ENCODE measurements at places on chromosomes 4 and X. TPM values are rescaled to one million over a fixed set of nuclear protein-coding genes. Genes with fewer than 3 reads are reported as not detected.

DNA sequence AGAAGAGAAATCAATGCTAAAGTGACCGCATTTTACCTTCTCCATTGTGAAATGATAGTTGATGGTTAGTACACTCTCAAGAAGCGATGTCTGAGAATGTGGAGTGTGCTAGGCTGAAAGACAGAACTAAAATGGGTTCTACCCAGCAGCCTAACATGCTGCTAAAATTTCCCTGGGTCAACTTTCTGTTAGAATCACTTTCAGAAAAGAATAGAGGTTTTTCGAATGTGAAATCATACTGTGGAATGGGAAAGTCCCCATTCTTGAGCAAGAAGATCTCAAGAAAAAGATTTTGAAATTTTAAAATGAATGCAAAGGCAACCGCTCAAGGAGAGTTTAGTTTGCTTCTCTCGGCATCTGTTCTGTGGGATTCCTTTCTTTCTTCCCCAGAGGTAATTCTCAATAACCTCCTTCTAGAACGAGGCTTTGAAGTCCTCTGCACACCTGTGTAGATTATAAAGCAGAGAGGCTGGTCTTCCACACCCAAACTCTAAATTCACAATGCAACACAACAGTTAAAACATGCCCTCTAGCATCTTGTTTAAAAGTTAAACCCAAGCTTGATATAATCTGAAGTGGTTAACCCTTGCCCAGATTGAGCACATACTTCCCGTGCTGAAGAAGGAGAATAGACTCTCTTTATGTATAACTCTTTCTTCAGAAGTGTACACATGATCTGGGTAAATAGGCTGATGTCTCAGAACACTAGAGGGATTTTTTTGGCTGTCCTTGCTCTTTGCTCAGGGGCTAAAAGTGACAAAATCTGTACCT lies 208.7 kb upstream of the KLF3 start:
- no peaks in the 10 kb centered on the region for H3K27me3 ChIP-seq
- no peak overlapping the region for H3K27ac ChIP-seq
- no peak for DNase-seq
- H3K4me3 ChIP-seq = no peak overlapping the region
- no peaks in the 10 kb centered on the region for H3K4me1 ChIP-seq

DNA sequence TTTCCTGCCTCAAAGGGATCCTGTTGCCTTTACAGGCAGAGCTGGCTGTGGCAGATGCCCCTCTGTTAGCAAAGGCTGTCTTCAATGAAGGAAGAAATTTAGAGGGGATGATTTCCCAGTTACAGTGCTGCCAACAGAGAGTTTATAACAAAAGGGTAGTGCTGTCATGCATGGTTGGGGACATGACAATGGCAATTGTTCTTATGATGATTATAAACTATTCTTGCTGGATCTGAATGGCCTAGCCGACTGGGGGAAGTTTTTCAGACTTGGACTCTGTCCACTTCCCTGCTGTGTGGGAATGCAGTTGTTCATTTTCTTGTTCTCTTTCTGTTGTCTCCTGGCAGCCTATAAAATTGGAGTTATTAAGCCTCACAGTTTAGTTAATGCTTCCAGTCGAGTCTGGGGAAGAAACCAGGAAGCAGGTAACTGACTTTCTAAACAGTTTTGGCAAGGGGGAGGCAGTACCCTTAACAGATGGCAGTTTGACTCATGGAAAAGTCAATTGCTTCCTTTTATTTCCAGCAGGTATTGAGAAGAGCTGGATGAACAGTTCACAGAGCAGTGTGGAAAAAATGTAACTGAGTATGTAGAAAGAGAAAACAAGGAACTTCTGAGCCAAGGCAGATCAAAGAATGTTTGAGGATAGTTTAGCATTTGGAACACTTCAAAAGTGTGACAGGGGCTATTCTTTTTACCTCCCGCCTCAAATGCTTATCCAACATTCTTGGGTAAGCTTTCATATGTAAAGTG lies 582.6 kb downstream of the RAPGEF2 start:
- no peak for DNase-seq
- H3K27ac ChIP-seq = no peak overlapping the region
- no peaks in the 10 kb centered on the region for H3K36me3 ChIP-seq
- H3K27me3 ChIP-seq = no peaks in the 10 kb centered on the region

- no peak for DNase-seq
- H3K36me3 ChIP-seq = peaks cover 4% of the 10 kb centered on the region
- no peaks in the 10 kb centered on the region for H3K4me1 ChIP-seq
- H3K27ac ChIP-seq = no peak overlapping the region
- no peaks in the 10 kb centered on the region for H3K27me3 ChIP-seq
Observed at GRCh38 chr4:146329050-146329716, 114.8 kb downstream of the REELD1 start.

- H3K4me3 ChIP-seq = no peak overlapping the region
- H3K36me3 ChIP-seq = no peaks in the 10 kb centered on the region
- no peaks in the 10 kb centered on the region for H3K27me3 ChIP-seq
- peaks cover 6% of the 10 kb centered on the region for H3K4me1 ChIP-seq
Observed at GRCh38 chrX:108285356-108285755, 152.9 kb downstream of the COL4A6 start.

GRCh38 chr4:146462251-146462650 lies 59.5 kb downstream of the SLC10A7 start:
- H3K4me1 ChIP-seq = no peaks in the 10 kb centered on the region
- H3K4me3 ChIP-seq = no peak overlapping the region
- DNase-seq = no peak
- H3K27ac ChIP-seq = no peak overlapping the region
- no peaks in the 10 kb centered on the region for H3K36me3 ChIP-seq
- H3K27me3 ChIP-seq = no peaks in the 10 kb centered on the region

DNA sequence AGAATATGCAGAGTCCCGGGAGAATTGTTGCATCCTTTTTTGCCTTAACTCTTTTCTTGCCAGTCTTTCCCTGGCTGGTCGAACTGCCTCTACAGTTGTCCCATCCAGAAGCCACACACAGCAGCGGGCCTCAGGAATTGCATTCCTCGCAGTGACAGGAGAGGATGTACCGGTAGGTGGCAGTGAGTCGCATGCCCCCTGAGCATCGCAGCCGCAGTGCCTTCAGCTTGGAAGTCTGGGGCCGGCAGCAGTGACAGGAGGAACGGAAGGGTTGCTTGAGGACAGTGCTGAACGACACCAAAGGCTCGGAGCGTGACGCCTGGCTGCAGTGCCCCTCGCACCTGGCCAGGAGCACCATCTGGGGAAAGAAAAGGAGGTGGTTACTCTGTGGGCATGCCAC lies 23.5 kb downstream of the NDP start:
- no peaks in the 10 kb centered on the region for H3K27me3 ChIP-seq
- H3K4me3 ChIP-seq = no peak overlapping the region
- no peaks in the 10 kb centered on the region for H3K4me1 ChIP-seq
- no peak overlapping the region for H3K27ac ChIP-seq
- peaks cover 4% of the 10 kb centered on the region for H3K36me3 ChIP-seq

GRCh38 chr4:186722796-186723291 lies 812 bp downstream of the FAT1 start:
- H3K27ac ChIP-seq = peak overlapping the region; percentile 96
- H3K4me3 ChIP-seq = peak overlapping the region; percentile 97
- peaks cover 36% of the 10 kb centered on the region for H3K4me1 ChIP-seq

DNA sequence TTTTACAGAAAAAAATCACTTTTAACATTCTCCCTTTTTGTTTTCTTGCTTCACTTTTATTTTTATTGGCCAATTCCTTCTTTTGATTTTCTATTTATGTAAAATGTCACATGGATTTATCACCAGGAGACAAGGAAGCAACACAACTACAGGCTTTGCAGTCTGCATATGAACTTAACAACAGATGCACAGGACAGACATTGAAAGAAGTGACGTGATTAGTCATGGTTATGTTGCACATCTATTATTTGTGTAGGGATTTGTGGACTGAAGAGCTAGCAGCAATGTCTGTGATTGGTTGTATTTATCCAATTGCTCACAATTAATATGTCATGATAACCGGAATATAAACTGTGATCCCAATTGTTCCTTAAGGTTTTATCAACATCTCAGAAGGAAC lies 147.8 kb upstream of the KLF3 start:
- DNase-seq = no peak
- H3K27ac ChIP-seq = no peak overlapping the region
- H3K27me3 ChIP-seq = no peaks in the 10 kb centered on the region
- H3K4me3 ChIP-seq = no peak overlapping the region

GRCh38 chr4:73068491-73069337 lies 802 bp downstream of the COX18 start:
- H3K4me3 ChIP-seq = peak overlapping the region; percentile 88
- H3K27me3 ChIP-seq = peaks cover 3% of the 10 kb centered on the region
- DNase-seq = peak; percentile 8
- H3K36me3 ChIP-seq = peaks cover 7% of the 10 kb centered on the region

GRCh38 chrX:150268839-150269355 lies 94.2 kb upstream of the MAMLD1 start:
- no peak for DNase-seq
- no peak overlapping the region for H3K27ac ChIP-seq
- H3K4me3 ChIP-seq = no peak overlapping the region
- H3K36me3 ChIP-seq = peaks cover 1% of the 10 kb centered on the region
- H3K27me3 ChIP-seq = no peaks in the 10 kb centered on the region

DNA sequence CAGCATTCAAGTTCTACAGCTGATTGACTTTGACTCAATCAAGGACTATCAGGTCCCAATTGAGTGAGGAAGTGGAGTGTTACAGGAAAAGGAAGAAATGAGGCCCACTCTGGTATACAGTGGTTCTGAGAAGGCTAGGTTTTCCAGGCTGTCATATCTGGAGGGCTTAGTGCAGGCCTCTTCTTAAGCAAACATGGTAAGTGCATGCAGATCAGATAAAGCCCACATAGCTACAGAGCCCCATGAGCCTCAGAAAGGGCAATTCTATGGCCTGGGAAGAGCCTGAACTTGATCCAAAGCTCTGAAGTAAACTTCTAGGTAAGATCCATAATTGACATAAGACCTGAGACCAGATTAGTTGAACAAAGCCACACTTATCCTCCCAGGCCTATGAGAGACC lies 29.0 kb upstream of the MAOA start:
- no peak overlapping the region for H3K4me3 ChIP-seq
- no peaks in the 10 kb centered on the region for H3K27me3 ChIP-seq
- H3K27ac ChIP-seq = no peak overlapping the region
- no peak for DNase-seq

DNA sequence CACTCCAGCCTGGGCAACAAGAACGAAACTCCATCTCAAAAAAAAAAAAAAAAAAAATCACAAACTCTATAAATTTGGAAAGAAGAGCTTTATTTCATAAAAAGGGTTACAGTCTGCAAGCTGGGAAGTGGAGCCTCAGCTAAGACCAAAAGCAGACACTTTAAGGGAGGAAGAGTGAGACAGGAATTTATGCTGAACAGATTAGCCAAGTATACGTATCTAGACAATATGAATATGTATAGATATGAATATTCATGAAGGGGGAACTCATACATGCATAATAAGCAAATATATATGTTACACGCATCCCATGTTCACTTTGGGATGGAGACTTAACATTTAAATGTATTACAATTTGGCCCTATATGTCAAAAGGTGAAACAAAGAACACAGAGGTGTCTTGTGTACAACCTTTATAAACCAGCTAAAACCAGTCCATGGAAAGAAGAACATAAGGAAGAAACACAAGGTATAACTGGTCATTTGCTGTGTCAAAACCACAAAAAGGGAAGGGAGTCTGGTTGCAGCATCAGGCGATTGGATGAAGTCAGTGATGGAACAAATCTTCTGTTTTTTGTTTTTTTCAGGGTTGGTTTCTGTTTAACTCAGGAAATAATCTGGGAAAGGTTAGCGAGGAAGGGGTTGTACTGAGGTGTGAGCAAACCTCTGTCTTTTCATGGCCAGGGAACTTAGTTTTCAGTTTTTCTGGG lies 130.0 kb upstream of the MAOA start:
- no peak overlapping the region for H3K27ac ChIP-seq
- H3K27me3 ChIP-seq = no peaks in the 10 kb centered on the region
- DNase-seq = no peak
- no peak overlapping the region for H3K4me3 ChIP-seq
- no peaks in the 10 kb centered on the region for H3K36me3 ChIP-seq
- H3K4me1 ChIP-seq = no peaks in the 10 kb centered on the region

GRCh38 chr4:153488006-153488891 lies 22.1 kb downstream of the TMEM131L start:
- peaks cover 39% of the 10 kb centered on the region for H3K4me1 ChIP-seq
- H3K36me3 ChIP-seq = peaks cover 2% of the 10 kb centered on the region
- peak overlapping the region; percentile 65 for H3K27ac ChIP-seq
- no peak overlapping the region for H3K4me3 ChIP-seq
- DNase-seq = no peak
- no peaks in the 10 kb centered on the region for H3K27me3 ChIP-seq

FAAH2 gene
- total RNA-seq = 0.52 TPM

KIAA1210 gene
- not detected for total RNA-seq

RHOXF2 gene
- not detected for total RNA-seq

PHOX2B gene
- total RNA-seq = 28.4 TPM

SGMS2 gene
- 1.6 TPM for total RNA-seq

MGARP gene
- 0.65 TPM for total RNA-seq

MID2 gene
- total RNA-seq = 5.5 TPM
